ENCODE measurements at places on chromosomes 3 and 15. TPM values are rescaled to one million over a fixed set of nuclear protein-coding genes. Genes with fewer than 3 reads are reported as not detected.

CPNE9 gene
- not detected for total RNA-seq

PLCH1 gene
- 0.40 TPM for total RNA-seq

LRRIQ4 gene
- total RNA-seq, result not detected

DNA sequence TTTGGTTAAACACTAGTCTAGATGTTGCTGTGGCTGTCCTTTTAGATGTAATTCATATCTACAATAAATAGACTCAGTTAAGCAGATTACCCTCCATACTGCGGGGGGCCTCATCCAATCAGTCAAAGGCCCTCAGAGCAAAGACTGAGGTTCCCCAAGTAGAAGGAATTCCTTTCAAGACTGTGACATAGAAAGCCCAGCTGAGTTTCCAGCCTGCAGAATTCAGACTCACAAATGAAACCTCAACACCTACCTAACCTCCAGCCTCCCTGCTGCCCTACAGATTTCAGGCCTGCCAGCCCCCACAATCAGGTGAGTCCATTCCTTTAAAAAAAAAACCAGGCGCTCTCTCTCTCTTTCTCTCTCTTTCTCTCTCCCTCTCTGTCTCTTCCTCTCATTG is 73.6 kb upstream of the NSMCE3 start:
- no peaks in the 10 kb centered on the region for H3K4me1 ChIP-seq
- H3K36me3 ChIP-seq, result no peaks in the 10 kb centered on the region
- H3K4me3 ChIP-seq, result no peak overlapping the region
- ATAC-seq, result no peak
- H3K27ac ChIP-seq, result no peak overlapping the region
- no peaks in the 10 kb centered on the region for H3K27me3 ChIP-seq

DNA sequence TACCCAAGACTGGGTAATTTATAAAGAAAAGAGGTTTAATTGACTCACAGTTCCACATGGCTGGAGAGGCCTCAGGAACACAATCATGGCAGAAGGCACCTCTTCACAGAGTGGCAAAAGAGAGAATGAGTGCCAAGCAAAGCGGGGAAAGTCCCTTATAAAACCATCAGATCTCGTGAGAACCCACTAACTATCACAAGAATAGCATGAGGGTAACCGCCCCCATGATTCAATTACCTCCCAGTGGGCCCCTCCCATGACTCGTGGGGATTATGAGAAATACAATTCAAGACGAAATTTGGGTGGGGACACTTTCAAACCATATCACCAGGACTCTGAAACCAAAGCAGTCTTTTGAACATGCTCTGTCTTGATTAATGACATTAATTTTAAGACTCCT is 7.0 kb downstream of the RTP3 start:
- ATAC-seq, result no peak
- peaks cover 20% of the 10 kb centered on the region for H3K27me3 ChIP-seq
- H3K36me3 ChIP-seq, result no peaks in the 10 kb centered on the region

GRCh38 chr15:71484080-71484479 is 326.3 kb upstream of the NR2E3 start:
- no peaks in the 10 kb centered on the region for H3K4me1 ChIP-seq
- H3K27me3 ChIP-seq, result no peaks in the 10 kb centered on the region
- no peak overlapping the region for H3K4me3 ChIP-seq

DNA sequence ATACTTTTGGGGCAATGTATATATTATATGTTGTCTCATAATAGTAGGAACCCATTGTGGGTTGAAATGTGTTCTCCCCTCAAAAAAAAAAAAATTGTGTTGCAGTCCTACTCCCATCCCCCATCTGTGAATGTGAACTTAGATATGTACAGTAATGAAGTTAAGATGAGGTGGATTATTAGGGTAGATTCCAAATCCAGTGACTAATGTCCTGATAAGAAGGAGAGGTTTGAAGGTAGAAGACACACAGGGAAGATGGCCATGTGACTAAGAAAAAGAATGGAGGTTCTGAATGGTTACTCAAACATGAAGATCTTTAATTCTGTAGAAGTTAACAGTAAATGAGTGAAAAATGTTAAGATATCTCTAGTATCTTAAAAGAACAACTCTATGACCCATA is 3.0 kb upstream of the ATOSA start:
- H3K27ac ChIP-seq, result no peak overlapping the region
- no peak overlapping the region for H3K4me3 ChIP-seq
- H3K4me1 ChIP-seq, result peaks cover under 1% of the 10 kb centered on the region
- no peaks in the 10 kb centered on the region for H3K36me3 ChIP-seq
- H3K27me3 ChIP-seq, result no peaks in the 10 kb centered on the region

DNA sequence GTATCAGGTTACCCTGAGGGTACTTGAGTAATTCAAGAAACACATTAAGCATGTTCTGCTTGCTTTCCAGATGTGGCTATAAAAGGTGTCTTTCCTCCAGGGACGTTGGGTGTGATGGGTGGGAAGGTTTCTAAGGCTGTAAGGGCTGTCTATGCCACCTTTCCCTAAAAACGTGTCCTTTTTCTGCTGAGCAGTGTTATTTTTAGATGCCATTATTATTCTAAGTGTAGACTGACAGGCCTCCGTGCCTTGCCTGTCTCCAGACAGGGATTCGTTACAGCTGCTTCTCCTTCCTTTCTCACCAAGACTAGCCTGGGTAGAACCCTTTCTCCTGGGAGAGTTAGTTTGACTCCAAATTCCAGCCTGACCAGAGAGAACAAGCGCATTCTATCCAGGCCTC is 26.8 kb upstream of the RHO start:
- H3K27me3 ChIP-seq, result no peaks in the 10 kb centered on the region
- no peak overlapping the region for H3K4me3 ChIP-seq
- no peak overlapping the region for H3K27ac ChIP-seq
- peaks cover 91% of the 10 kb centered on the region for H3K36me3 ChIP-seq
- H3K4me1 ChIP-seq, result no peaks in the 10 kb centered on the region

GRCh38 chr15:100158356-100158755 is 183.4 kb downstream of the ADAMTS17 start:
- no peaks in the 10 kb centered on the region for H3K27me3 ChIP-seq
- H3K27ac ChIP-seq, result no peak overlapping the region
- no peak for ATAC-seq
- no peak overlapping the region for H3K4me3 ChIP-seq
- no peaks in the 10 kb centered on the region for H3K4me1 ChIP-seq

DNA sequence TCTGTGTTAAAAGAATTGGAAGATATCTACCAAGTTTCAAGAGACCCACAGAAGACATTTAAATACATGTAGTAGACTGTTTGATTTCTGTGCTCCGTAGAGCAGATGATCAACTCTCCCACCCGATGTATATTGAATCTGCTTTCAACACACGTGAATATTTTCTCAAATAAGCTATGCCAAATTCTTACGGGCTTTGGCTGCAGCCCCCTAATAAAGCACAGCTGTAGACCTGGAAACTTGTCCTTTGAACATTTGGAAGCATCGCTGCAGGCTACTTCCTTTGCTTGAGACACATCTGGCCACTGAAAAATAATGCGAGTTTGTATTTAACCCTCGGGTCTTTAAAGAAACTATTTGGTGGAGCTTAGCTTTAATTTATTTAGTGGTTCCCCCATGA is 98.3 kb upstream of the SELENOK start:
- no peak overlapping the region for H3K4me3 ChIP-seq
- no peak for ATAC-seq
- H3K4me1 ChIP-seq, result no peaks in the 10 kb centered on the region

- H3K4me1 ChIP-seq, result no peaks in the 10 kb centered on the region
- H3K36me3 ChIP-seq, result no peaks in the 10 kb centered on the region
- ATAC-seq, result no peak
- no peak overlapping the region for H3K27ac ChIP-seq
- no peak overlapping the region for H3K4me3 ChIP-seq
Observed at GRCh38 chr15:101042320-101042719, 123.2 kb downstream of the LRRK1 start.

- no peak for ATAC-seq
- H3K27me3 ChIP-seq, result no peaks in the 10 kb centered on the region
- H3K36me3 ChIP-seq, result no peaks in the 10 kb centered on the region
- H3K4me1 ChIP-seq, result no peaks in the 10 kb centered on the region
- no peak overlapping the region for H3K4me3 ChIP-seq
Observed at GRCh38 chr15:22893081-22893480, 54.6 kb downstream of the NIPA2 start.
